ENCODE measurements at places on chromosomes 2 and 18. TPM values are rescaled to one million over a fixed set of nuclear protein-coding genes. Genes with fewer than 3 reads are reported as not detected.

Gene CDH7
- 0.52 TPM for total RNA-seq

Gene TXNDC2
- not detected for total RNA-seq

Gene EHBP1
- total RNA-seq = 52.7 TPM

Gene MPHOSPH10
- total RNA-seq = 7.8 TPM

Gene XDH
- total RNA-seq = not detected

Gene SPDYA
- total RNA-seq = 1.0 TPM

Measured in skeletal muscle tissue (tissue), 5 donors.